ENCODE measurements at places on chromosomes 7 and 10.

DNA sequence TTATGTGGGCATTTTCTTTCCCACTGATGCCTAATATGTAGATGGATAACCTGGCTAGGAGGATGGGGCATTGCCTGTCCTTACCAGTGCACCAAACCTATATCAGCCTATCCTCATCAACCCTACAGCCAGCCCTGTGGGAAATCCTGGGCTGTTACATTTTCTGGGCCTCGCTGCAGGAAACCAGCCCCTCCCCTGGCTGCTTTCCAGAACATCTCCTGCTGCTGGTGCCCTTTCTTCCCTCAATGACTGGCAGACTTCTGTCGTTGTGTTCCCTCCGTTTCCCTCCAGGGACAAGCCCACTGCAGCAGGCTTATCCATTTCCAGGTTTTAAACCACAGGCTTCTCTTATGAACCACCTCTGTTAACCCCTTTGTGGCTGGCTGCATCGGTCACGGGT is 486.1 kb upstream of the COBL start:
- no peaks in the 10 kb centered on the region for H3K36me3 ChIP-seq
- DNase-seq = no peak
- no peaks in the 10 kb centered on the region for H3K27me3 ChIP-seq
- H3K4me3 ChIP-seq = no peak overlapping the region
- H3K27ac ChIP-seq = no peak overlapping the region
- H3K4me1 ChIP-seq = no peaks in the 10 kb centered on the region

DNA sequence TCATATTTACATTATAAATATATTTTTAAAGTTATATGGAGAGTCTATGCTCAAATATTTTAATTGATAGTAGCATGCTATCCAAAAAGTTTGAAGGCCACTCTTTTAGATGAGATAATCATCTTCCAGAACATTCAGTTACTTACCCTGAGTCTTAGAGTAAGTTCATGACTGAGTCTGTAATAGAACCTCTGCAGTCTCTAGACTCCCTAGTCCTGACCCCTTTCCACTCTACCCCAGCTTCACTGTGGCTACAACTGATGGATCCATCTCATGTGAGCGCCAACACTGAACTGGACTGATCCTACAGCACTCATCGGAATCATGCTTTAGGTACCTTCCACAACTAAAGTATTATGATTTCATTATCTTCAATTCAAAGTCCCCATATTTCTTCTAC is 10.1 kb downstream of the HACD1 start:
- no peak for DNase-seq
- no peak overlapping the region for H3K27ac ChIP-seq
- no peaks in the 10 kb centered on the region for H3K27me3 ChIP-seq
- H3K4me3 ChIP-seq = no peak overlapping the region
- H3K4me1 ChIP-seq = peaks cover 9% of the 10 kb centered on the region
- peaks cover 19% of the 10 kb centered on the region for H3K36me3 ChIP-seq

DNA sequence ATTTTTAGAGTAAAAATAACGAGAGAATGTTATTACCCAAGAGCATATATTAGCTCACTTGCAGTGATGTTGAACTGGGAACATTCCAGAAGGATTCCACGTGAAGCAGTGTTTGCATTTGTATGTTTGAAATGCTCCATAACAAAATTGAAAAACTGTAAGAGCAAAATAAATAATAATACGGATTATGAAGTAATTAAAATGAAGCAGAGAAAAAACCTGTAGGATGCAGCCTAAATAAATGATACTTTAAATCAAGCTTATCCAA is 203.3 kb downstream of the BAMBI start:
- peak overlapping the region; percentile 69 for H3K27ac ChIP-seq
- H3K4me1 ChIP-seq = peaks cover 19% of the 10 kb centered on the region
- DNase-seq = no peak
- no peaks in the 10 kb centered on the region for H3K36me3 ChIP-seq
- no peaks in the 10 kb centered on the region for H3K27me3 ChIP-seq

DNA sequence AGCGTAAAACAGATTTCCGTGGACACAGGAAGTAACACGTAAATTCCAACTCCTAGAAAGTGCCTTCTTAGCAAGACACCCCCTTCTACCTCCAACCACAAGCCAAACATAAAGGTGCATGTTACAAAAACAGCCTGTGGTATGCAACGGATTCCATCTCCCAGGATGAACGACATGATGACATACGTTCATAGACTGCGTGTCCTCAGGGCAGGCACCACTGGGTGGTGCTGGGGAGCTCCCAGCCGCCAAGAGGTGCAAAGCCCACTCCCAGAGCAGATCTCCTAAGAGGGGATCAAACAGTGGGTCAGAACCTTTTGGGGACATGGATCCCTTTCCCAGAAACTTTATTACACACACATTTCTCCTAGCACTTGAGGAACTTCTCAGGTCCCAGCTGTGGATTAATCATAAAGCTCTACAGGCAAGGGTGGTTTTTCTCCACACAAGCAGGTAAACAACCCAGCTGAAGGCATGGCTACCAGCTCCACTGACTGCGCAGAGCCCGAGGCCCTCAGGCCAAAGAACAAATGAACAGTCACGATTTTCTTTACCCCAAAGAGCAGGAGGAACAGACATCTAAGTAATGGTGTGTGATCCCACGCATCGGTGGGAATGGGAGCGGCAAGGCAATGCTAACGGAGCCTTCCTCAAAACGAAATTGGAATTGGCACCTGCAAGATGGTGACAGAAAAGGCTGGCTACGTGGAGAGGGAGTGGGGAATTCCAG is 13.8 kb downstream of the PSAP start:
- H3K36me3 ChIP-seq = peaks cover 23% of the 10 kb centered on the region
- peak overlapping the region; percentile 79 for H3K27ac ChIP-seq
- no peaks in the 10 kb centered on the region for H3K27me3 ChIP-seq
- no peak for DNase-seq
- H3K4me3 ChIP-seq = no peak overlapping the region

GRCh38 chr10:70507966-70508365 is 29.4 kb downstream of the PALD1 start:
- no peaks in the 10 kb centered on the region for H3K27me3 ChIP-seq
- DNase-seq = no peak
- no peak overlapping the region for H3K27ac ChIP-seq
- H3K36me3 ChIP-seq = no peaks in the 10 kb centered on the region
- H3K4me1 ChIP-seq = peaks cover 49% of the 10 kb centered on the region
- no peak overlapping the region for H3K4me3 ChIP-seq

DNA sequence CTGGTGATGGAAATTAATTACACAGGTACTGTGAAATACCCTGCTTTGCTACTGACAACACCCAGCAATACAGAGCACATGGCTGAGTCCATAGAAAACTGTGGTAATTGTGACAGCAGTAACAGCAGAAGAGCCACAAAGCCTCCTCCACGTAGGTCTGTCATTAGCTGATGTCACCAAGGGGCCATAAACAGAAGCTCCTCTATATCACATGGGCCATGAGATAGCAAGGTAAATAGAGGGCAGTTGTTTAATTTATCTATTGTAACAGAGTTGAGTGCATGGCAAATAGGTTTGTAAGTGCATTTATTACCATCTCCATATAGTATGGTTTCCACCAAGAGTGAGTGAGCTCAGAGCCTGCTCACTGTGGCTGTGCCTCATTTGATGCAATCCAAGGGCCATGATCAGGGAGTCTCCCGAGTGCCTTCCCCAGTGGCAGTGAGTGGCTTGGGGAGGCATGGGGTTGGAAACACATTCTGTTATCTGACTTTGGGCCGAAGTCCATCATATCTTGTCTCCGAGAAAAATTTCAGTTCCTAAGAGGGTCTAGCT is 281.2 kb downstream of the SKAP2 start:
- DNase-seq = no peak
- H3K27ac ChIP-seq = no peak overlapping the region
- H3K27me3 ChIP-seq = no peaks in the 10 kb centered on the region
- H3K36me3 ChIP-seq = no peaks in the 10 kb centered on the region

GRCh38 chr10:63542835-63543575 is 21.8 kb downstream of the REEP3 start:
- no peak overlapping the region for H3K27ac ChIP-seq
- H3K27me3 ChIP-seq = no peaks in the 10 kb centered on the region
- no peaks in the 10 kb centered on the region for H3K36me3 ChIP-seq
- H3K4me1 ChIP-seq = peaks cover 4% of the 10 kb centered on the region

DNA sequence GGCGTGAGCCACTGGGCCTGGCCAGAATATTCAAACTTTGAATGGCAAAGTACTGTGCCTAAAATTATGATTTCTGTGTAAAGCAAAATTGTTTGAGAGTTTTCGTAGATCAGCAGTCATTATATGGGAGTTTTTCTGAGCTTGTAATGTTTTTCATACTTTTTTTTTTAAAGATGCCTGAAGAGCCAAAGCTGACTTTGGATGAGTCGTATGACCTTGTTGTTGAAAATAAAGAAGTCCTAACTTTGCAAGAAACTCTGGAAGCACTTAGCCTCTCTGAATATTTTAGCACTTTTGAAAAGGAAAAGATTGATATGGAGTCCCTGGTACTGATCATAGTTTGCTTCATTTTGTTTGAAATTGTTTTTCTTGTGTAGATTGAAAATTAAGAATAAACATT is 26.7 kb downstream of the SEC23IP start:
- DNase-seq = no peak
- H3K27me3 ChIP-seq = no peaks in the 10 kb centered on the region
- H3K4me1 ChIP-seq = no peaks in the 10 kb centered on the region

DNA sequence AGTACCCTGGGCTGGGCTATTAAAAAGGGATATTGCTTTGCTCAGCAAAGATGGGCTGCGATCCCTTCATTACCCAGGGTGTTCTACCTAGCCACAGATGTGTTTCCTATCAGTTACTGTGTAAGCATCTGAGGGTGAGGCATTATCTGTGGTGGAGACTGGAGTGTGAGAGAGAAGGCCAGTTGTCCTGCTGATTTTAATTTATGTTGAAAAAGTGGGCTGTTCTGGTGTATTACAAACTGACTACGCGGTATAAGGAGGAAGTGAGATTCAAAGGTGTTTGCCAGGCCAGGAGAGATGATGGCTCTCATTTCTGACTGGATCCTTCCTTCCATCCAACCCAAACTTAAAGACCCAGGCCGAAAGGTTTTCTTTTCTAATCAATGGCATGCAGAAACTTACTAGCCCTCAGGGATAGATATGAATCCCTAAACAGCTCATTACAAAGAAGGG is 7.6 kb downstream of the TCF7L2 start:
- H3K4me3 ChIP-seq = no peak overlapping the region
- peaks cover 34% of the 10 kb centered on the region for H3K4me1 ChIP-seq
- no peak for DNase-seq
- no peaks in the 10 kb centered on the region for H3K36me3 ChIP-seq

DNA sequence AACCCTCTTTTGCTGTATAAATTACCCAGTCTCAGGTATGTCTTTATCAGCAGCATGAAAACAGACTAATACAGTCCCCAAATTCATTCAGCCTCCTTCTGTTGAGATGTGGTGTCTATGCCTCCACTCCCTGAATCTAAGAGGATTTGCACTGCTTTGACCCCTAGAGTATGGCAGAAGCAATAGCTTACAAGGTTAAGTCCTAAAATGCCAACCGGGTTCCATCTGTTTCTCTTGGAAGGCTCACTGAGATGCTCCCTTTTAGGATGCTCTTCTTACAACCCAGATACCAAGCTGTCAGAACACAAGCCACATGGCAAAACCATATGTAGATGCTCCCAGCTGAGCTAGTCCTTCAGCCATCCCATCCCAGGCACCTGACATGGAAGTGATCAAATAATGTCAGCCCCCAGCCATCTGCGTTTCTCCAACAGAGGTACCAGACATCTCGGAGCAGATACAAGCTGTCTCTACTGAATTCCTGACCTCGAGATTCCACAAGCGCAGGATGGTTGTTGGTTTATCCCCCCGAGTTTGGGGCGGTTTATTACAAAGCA is 20.2 kb downstream of the CALN1 start:
- H3K36me3 ChIP-seq = no peaks in the 10 kb centered on the region
- H3K27me3 ChIP-seq = no peaks in the 10 kb centered on the region
- no peaks in the 10 kb centered on the region for H3K4me1 ChIP-seq
- H3K4me3 ChIP-seq = no peak overlapping the region

DNA sequence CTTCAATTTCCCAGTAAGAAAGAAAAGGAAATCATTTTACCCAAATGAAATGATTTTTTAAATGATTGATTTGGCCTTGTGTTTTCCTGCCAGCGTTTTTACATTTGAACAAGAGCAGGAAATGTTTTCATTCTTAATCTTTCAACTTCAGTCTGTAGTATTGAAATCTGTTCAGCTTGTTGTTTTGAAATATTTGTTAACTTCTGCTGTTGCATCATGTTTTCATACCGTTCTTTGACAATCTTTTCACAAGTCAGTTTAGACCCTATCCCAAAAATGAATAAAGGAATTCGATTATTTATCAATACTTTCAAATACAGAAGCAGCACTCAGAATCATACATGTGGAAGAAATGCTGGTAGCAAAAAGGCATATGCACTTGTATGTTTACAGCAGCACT is 8.1 kb downstream of the SFR1 start:
- no peak overlapping the region for H3K27ac ChIP-seq
- no peak overlapping the region for H3K4me3 ChIP-seq
- DNase-seq = no peak
- peaks cover 14% of the 10 kb centered on the region for H3K36me3 ChIP-seq
- H3K27me3 ChIP-seq = peaks cover 7% of the 10 kb centered on the region

GRCh38 chr10:90977162-90977854 is 56.4 kb upstream of the ANKRD1 start:
- no peak overlapping the region for H3K27ac ChIP-seq
- no peak overlapping the region for H3K4me3 ChIP-seq
- H3K27me3 ChIP-seq = no peaks in the 10 kb centered on the region
- H3K36me3 ChIP-seq = no peaks in the 10 kb centered on the region

- DNase-seq = no peak
- no peak overlapping the region for H3K4me3 ChIP-seq
- no peaks in the 10 kb centered on the region for H3K36me3 ChIP-seq
- no peaks in the 10 kb centered on the region for H3K27me3 ChIP-seq
- no peak overlapping the region for H3K27ac ChIP-seq
- no peaks in the 10 kb centered on the region for H3K4me1 ChIP-seq
Observed at GRCh38 chr10:131003455-131003854, 308.1 kb downstream of the TCERG1L start.

DNA sequence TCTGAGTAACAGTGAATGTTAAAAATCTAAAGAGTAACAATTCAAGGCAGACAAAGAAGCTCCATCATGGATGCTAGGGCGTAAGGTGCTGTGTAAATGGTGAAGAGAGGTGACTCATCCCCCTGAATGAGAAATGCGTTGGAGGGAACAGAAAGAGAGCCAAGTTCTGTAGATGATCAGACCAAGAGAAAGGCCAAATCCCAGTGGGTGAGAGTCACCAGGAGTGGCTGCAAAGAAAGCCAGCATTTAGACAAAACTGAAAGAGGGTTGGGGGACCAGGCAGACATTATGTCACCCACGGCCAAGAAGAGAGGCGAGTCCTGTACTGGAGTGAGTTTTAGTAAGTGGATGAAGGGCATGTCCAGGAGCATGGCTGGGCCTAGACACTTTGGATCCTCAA is 153.1 kb downstream of the TRIL start:
- H3K4me1 ChIP-seq = no peaks in the 10 kb centered on the region
- no peak for DNase-seq
- no peak overlapping the region for H3K4me3 ChIP-seq
- H3K36me3 ChIP-seq = no peaks in the 10 kb centered on the region
- H3K27me3 ChIP-seq = no peaks in the 10 kb centered on the region

GRCh38 chr10:121088524-121088923 is 237.4 kb downstream of the WDR11 start:
- no peaks in the 10 kb centered on the region for H3K27me3 ChIP-seq
- H3K36me3 ChIP-seq = no peaks in the 10 kb centered on the region
- no peaks in the 10 kb centered on the region for H3K4me1 ChIP-seq
- H3K27ac ChIP-seq = no peak overlapping the region
- no peak for DNase-seq
